Stimulated activated CD8-positive, alpha-beta memory T cell treated with anti-CD3 and anti-CD28 coated beads, Interleukin-4, amount 100 ng/mL, for 48 hours (primary cell): ENCODE measurements at places on chromosomes 5 and 9.
A peak's percentile ranks its signal among the peaks of the same experiment; 100 is the strongest.

- no peak for DNase-seq
Observed at GRCh38 chr5:180558232-180558631, 33.1 kb downstream of the SCGB3A1 start.

DNA sequence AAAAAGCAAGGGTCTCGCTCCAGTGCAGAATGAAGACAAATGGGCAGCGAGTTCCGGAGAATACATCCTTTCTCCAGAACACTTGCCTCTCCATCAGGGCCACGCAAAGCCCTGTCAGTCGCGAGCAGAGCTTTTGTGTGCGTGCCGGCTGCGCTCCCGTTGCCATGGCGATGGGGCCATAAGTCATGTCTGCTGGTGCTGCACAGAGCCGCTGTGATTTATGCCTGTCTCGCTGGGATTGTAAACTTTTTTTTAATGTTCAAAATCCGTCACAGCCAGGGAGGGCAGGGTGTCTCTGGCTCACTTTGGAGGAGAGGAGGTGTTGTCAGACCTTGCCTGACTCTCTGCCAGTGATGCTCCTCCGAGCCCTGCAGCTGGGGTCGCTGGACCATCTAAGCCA lies 272.7 kb downstream of the TRIM32 start:
- DNase-seq, result no peak

DNA sequence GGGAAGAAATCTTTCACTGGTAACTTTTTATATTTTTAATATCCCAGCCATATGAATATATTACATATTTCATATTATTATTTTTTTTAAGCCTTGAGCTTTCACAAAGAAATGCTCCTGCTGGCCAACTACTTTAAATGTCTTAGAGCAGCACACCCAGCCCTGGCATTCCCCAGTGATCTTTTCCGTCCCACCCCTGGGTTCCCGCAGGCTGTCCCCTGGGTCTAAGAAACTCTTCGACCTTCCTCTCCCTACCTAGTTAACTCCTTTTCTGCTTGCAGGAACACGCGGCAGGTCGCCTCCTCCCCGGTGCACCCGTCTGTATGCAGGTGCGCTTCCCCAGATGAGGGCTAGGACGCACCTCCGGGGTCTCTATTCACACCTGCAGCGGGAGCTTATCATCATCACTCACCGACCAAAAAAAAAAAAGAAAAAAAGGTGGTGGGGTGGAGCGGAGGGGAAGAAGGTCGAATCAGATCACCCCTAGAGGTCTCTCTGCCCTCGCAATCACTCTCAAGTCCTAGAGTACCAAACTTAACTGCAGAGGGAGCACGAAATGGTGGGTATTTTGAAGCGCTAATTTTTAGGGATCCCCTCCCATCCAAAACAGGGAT lies 696 bp downstream of the ZFP62 start:
- DNase-seq, result peak; percentile 54

DNA sequence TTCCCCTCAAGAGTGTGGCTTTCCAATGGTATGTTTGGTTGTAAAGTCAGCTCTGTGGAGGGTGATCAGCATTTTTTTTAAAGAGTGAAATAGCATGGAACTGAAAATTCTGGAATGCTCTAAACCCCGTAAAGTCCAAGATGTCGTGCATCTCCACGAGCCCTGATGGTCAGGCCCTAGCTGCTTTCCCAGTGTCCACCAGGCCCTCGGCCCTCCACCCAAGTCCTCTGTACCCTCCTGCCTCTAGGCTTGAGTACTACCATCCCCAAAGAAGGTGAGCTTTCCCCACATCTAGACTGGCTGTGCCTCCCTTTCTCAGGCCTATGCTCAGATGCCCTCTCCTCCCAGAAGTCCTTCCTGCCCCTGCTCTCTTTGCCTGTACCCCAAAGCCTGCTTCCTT lies 280.3 kb downstream of the GADD45G start:
- DNase-seq, result no peak

DNA sequence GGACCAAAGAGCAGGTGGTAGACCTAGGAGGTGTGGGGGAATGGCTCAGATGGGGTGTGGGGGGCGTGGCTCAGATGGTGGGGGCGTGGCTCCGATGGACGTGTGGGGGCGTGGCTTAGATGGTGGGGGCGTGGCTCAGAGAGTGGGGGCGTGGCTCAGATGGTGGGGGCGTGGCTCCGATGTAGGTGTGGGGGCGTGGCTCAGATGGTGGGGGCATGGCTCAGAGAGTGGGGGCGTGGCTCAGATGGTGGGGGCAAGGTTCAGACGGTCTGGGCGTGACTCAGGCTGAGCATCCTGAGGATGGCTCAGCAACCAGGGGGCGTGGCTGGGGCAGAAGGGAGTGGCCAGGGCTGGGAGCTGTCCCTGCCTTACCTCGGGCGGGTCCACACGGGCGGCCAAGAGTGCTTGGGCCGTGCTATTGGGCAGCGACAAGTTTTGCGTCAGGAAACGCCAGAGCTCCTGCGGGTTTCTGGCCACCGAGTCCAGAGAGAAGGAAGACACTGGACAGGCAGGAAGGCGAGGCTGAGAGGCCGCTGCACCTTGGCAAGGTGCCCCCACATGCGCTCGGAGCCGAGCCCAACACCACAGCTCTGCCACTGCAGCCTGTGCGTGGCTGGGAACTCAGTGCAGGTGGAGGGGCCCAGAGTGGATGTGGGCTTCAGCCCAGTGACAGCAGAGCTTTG lies 5.9 kb downstream of the ABCA2 start:
- DNase-seq, result peak; percentile 91

GRCh38 chr9:30628915-30629567 lies 1755.4 kb upstream of the ACO1 start:
- no peak for DNase-seq

GRCh38 chr9:79639354-79639753 lies 67.6 kb downstream of the TLE4 start:
- no peak for DNase-seq

DNA sequence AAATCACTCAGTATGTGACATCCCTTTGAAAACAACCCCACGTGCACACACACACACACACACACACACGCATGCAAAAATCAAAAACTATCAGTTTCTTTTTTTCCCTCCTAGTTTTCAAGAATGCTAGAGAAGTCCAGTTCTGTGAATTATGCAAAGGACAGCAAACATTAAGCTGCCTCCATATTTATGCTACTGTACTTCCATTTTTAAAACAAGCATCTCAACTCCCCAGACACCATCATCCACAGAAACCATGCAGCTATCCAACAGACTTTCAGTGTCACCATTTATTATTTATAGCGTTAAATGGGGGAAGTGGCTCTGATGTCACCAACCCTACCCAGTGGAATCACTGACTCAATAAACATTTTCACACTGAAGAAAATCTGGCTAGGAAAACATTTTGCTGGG lies 1.6 kb downstream of the FBXW11 start:
- peak; percentile 35 for DNase-seq

- peak; percentile 79 for DNase-seq
Observed at GRCh38 chr9:136403538-136403914, 3.6 kb upstream of the SNAPC4 start.

DNA sequence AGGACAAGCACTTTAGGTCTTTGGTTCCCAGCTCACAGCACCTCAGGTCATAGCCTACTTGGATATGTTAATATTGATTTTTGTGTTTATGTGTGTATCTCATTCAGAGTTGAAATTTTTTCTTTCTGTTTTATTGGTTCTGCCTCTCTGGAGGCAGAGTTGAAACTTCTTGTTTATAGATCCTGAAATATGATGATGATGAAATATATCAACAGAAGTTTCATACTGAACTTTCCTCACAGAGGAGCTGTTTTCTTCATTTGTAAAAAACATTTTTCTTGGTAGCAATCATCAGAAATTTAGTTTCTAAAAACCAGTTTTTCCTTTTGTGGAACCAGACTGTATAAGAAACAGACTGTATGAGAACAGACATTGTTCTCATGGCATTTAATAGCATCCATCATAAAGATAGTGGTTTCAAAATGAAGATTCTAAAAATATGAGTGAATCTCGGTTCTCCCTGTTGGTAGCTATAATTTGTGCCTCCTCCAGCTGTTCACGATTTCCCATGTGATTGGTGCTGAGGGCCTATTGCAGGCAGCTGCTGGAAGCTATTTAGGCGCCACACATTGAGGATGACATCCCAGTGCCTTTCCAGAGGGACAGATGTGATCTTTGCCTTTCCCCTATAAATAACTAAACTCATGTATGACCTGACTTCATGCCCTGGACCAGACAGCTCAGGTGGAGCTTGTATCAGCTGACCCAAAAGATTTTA lies 39.5 kb upstream of the CFAP157 start:
- DNase-seq, result no peak

- DNase-seq, result no peak
Observed at GRCh38 chr5:36298552-36298951, 3.1 kb downstream of the RANBP3L start.

DNA sequence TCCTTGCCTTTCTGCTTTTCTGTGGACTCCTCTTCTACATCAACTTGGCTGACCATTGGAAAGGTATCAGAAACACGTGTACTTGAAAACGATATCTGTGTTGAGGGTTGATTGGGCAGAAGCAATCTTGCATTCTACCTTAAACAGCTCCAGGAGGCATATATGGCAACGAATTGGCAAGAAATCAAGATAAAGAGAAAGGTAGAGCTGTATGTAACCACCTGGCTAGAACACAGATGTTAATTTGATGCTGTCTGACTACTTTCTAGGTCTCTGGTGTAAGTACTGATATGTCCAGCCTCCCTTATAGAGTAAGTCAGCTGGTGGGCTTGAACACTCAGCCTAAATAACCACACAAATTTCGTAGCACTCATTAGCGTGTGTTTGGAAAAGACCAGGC lies 1.3 kb downstream of the MAN1B1 start:
- DNase-seq, result no peak

GRCh38 chr5:57082441-57083067 lies 91.3 kb upstream of the GPBP1 start:
- no peak for DNase-seq

DNA sequence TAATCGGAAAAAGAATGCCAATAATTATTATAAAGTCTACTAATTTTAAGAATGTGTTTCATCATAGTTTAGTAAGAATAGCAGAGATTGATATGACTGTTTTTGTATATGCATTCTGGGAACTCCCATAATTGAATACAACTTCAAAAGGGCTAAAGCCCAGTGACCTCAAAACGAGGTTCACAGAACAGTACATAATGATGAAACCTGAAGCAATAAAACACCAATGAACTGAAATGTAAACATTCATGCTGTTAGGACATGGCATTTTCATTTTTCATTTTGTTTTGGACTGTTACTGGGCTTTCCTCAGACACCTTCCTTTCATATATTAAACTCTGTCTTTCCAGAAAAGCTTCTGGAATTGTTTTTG lies 684 bp upstream of the JMY start:
- DNase-seq, result no peak

- DNase-seq, result no peak
Observed at GRCh38 chr5:164235300-164235891, 730.0 kb downstream of the MAT2B start.

DNA sequence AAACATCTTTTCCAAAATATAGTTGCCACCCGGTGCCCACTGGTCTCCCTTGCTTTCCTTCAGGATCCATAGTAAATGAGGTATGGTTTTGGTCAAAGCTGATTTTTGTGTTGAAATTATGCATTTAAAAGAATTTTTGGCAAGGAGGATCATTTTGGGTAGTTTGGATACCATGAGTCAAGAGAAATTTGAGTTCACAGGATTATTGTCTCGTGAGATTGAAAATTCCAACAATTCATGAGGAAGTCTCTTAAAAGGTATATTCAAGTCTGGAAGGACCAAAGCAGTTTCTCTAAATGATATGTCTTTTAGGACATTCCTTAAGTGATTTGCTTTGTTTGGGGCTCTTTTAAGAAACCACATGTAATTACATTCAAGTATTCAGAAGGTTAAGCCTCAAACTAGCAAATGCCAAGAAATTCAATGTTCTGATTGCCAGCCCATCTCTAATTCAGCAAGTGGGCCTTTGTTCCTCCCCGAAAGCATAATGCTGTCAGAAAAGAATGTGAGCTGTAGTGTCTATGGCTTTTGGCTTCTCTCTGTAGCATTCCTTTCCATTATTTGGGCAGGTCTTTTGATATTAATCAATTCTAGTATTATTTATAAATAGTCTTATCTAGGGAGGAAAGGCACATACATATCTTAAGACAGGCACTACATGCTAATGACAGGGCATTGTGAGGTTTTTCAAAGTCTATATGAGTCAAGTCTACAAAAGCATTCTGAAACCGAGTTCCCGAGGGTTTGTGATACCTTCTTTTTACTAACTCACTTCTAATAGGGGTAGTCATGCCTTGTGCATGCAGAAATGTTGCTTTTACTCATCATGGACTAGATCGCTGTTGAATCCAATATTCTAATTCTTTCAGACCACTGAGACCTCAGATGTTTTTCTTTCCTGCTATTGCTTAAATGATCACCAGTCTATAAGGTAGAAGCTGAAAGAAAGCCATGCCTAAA lies 453.9 kb downstream of the ENC1 start:
- no peak for DNase-seq

DNA sequence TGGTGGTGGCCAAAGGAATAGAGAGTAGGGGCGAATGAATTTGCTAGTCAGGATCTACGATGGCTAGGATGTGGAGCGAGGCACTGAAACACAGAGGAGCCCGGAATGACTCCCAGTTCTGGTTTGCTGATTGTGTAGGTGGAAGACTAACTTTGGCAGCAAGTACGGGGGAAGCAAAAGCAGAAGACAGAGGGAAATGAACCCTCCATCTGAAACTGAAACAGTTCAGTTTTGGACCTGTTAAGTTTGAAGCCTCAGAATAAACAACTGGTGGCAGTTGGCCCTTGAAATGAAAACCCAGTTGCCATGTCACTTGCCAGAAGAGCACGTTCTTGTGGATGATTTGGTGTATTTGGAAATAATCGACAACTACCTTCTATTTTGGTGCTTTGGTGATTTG lies 15.4 kb upstream of the SMIM15 start:
- DNase-seq, result no peak

- no peak for DNase-seq
Observed at GRCh38 chr5:9774472-9775079, 144.4 kb upstream of the TAS2R1 start.

DNA sequence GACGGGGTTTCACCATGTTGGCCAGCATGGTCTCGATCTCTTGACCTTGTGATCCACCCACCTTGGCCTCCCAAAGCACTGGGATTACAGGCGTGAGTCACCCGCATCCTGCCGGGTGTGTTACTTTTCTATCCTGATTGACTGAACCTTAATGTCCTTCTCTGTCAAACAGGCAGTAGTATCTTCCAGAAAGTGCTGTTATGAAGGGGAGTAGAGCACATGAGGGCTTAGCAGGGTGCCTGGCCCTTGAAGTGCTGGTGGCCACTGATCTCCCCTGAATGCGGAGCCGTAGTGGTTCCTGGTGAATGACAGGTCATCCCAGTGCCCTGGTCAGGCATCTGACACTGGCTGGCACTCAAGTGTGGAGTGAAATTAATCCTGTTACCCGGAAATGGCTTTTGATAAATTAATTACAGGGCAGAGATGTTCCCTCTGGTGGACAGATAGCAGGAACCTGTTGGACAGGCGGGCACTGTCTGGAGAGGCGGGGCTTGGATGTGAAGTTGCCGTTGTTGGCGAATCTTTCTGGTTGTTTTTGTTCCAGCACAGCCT lies 28.4 kb downstream of the PRRC2B start:
- DNase-seq, result no peak

GRCh38 chr5:574906-575305 lies 37.2 kb upstream of the CEP72 start:
- DNase-seq, result no peak

GRCh38 chr5:33343676-33344327 lies 97.0 kb upstream of the TARS1 start:
- no peak for DNase-seq
